NCI-H1417 treated with DMSO at 0.1 percent for 48 hours (cell line): ENCODE measurements at places on chromosomes 1 and 21.

GRCh38 chr1:23644555-23644866 is 47.1 kb upstream of the RPL11 start:
- DNase-seq: no peak

GRCh38 chr21:34345091-34345871 is 18.5 kb upstream of the KCNE2 start:
- DNase-seq: no peak

GRCh38 chr21:44293551-44294231 is 6.2 kb upstream of the PFKL start:
- no peak for DNase-seq

GRCh38 chr1:211535346-211535745 is 43.4 kb upstream of the RD3 start:
- DNase-seq: no peak

- DNase-seq: no peak
Measured at GRCh38 chr1:15918962-15919715, 56.8 kb downstream of the ZBTB17 start.

DNA sequence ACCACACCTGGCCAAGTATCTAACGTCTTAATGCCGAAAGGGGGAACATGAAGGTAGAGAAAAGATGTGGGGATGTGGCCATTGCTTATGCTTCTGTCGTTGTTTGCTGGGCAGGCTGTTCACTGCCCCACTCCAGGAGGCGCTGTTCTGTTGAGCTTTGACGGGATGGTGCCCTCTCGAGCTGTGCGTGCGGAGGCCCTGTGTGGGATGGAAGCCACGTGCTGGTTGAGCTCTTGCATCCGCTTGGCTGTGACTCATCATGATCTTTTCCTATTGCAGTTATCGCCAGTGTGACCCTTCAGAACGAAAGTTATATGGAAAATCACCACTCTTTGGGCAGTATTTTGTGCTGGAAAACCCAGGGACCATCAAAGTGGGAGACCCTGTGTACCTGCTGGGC is 26.3 kb downstream of the MTARC1 start:
- DNase-seq: no peak

DNA sequence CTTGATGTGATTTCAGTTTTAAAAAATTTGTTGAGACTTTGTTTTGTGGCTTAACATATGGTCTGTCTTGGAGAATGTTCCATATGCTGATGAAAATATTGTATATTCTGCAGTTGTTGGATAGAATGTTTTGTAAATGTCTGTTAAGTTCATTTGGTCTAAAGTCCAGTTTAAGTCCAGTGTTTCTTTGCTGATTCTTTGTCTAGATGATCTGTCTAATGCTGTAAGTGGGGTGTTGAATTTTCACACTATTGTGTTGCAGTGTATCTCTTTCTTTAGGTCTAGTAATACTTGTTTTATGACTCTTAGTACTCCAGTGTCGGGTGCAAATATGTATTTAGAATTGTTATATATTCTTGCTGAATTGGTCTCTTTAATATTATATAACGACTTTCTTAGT is 10.9 kb upstream of the MPC2 start:
- DNase-seq: no peak
